ENCODE measurements at places on chromosomes 2 and 18.

- no peak for DNase-seq
These were observed 58.5 kb upstream of the ARHGAP15 start for GRCh38 chr2:143070704-143071103.

GRCh38 chr2:26511466-26511865 lies 33.5 kb upstream of the OTOF start:
- no peak for DNase-seq

DNA sequence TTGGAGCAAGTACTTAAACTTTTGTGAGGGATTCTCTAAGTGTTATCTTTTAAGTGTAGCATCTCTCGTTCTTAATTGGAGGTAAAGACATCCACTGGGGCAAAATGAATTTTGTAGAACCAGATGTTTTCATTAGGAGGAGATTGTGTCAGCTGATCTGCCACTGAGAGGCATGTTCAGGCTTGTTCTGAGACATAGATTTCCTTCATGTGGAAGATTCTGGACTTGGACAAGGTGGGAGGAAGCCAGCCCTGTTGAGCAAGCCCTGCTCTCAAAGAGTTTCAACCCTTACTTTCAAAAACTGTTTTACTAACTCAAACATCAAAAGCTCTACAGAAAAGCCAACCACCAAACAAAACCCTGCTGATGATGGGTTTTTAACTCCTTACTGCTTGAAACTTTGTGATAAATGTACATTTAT lies 6.5 kb downstream of the MAP4K4 start:
- DNase-seq = no peak

DNA sequence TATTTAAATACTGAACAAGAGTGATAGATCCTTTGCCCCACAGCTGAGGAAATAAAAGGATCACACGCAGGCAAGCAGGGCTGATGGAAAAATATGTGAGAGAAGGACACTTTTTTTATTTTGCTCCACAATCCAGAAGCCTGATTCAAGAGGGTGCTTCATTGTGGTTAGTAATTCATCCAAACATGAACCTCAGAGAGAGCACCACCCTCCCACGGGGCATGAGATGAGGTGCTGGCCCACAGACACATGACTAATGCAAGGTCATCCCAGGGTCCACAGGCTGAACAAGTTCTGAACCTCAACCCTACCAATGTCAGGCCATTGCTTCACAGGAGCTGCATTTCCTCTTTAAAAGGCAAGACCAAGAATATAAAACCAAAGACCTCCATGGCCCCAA lies 239.6 kb downstream of the MREG start:
- DNase-seq = no peak

GRCh38 chr2:229296536-229296935 lies 25.4 kb upstream of the PID1 start:
- no peak for DNase-seq

DNA sequence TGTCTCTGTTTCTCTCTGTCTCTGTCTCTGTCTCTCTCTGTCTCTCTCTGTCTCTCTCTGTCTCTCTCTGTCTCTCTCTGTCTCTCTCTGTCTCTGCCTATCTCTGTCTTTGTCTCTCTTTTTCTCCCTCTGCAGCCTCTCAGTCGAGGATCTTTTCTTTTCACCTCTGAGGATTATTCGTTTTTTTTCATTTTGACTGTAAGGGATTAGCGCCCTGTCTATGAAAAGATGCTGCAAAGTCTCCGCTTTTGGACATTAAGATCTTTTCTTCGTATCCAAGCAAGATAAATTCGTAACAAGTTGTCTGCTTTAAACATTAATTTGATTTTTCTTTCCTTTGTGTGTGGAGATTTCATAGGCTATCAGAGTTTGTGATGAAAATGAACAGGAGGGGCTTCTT lies 191.2 kb upstream of the TPO start:
- no peak for DNase-seq

GRCh38 chr2:39379643-39380524 lies 57.2 kb downstream of the MAP4K3 start:
- DNase-seq = peak; percentile 32

DNA sequence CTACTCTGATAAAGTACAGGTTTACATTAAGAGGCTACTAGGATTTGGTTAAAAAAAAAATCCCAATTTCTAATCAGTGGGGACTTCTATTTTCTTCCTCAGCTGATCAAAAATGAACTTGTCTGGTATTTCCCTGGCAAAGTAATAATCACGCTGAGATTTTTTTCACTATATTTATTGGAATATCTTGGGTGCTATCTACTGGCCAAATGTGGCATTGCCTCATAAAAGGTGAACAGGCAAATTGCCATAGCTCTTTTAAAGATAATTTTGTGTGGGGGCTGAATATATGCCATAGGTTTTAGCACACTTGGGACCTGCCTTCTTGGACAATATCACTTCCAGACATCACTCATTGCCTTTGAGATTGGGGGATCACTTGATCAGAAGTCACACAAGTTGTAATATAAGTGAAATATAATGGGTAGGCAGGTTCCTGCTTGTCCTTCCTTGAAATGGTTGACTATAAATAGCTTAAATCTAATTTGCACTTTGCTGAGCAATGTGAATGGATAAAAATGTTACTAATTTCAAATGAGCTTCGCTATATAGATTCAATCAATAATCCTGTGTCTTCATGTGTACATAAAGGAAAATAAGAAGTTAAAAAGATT lies 7.0 kb upstream of the NXPH2 start:
- DNase-seq = no peak

- DNase-seq = no peak
These were observed 9.5 kb downstream of the CEBPZOS start for GRCh38 chr2:37205689-37206341.

- no peak for DNase-seq
These were observed 71.0 kb downstream of the PRKCE start for GRCh38 chr2:45722477-45722876.

Measured in right renal cortex interstitium (tissue), 3 donors.